ENCODE measurements at places on chromosomes 13 and 19. TPM values are rescaled to one million over a fixed set of nuclear protein-coding genes. Genes with fewer than 3 reads are reported as not detected.
A peak's percentile ranks its signal among the peaks of the same experiment; 100 is the strongest.

- DNase-seq = no peak
Observed at GRCh38 chr19:31113293-31113692, 235.9 kb downstream of the TSHZ3 start.

- DNase-seq = peak; percentile 82
Observed at GRCh38 chr13:51222037-51222685, at the start of gene FAM124A. FAM124A (plus strand) TSS chr13:51222398; CDS start chr13:51222502, 104 bp downstream.

DNA sequence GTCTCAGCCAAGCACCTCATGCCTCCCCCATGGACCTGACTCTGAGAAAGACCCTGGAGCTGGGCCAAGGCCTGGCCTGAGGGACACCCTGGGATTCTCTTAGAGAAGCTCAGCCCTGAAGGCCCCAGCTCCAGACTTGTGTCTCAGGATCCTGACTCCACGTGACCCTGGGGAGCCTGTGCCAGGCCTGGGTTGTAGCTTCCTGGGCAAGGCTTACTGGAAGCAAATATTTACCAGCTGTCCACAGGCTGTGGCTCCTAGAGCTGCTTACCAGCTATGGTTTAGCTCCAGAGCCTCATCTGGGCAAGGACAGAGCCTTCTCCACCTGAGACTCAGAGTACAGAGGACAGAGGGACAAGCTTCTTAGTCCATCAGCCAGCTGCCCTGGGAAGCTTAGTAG, 61.0 kb upstream of the CEACAM8 start:
- no peak for DNase-seq

GRCh38 chr13:99972190-99972731, 694 bp upstream of the ZIC5 start:
- no peak for DNase-seq

GRCh38 chr13:78689011-78689410, 30.1 kb upstream of the OBI1 start:
- no peak for DNase-seq

DNA sequence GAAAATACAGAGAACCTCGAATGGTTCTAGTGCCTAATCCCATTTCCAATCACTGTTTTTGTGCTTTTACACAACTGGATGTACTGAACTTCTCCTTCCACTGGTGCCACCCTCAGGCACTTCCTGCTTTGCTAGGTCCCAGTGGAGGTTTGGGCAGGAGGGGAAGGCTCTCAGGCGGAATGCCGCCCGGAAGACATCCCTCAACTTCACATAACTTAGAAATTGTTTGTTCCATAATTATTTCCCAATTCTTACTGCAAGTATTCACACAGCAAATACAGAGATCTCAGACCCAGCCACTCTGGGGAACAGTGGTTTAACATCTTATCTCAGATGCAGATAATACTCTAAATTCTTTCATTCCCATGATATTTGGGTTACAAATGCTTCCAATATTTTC, 195.7 kb upstream of the IPO5 start:
- DNase-seq = peak; percentile 79

DNA sequence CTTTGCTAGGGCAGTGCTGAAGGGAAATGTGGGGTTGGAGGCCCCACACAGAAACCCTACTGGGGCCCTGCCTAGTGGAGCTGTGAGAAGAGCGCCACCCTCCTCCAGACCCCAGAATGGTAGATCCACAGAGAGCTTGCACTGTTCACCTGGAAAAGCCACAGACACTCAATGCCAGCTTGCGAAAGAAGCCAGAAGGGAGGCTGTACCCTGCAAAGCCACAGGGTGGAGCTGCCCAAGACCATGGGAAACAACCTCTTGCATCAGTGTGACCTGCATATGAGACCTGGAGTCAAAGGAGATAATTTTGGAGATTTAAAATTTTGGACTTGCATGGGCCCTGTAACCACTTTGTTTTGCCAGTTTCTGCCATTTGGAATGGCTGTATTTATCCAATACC, 615.4 kb upstream of the MIR17HG start:
- DNase-seq = no peak

GRCh38 chr13:44300895-44301638, 72.6 kb upstream of the SERP2 start:
- DNase-seq = peak; percentile 28

DNA sequence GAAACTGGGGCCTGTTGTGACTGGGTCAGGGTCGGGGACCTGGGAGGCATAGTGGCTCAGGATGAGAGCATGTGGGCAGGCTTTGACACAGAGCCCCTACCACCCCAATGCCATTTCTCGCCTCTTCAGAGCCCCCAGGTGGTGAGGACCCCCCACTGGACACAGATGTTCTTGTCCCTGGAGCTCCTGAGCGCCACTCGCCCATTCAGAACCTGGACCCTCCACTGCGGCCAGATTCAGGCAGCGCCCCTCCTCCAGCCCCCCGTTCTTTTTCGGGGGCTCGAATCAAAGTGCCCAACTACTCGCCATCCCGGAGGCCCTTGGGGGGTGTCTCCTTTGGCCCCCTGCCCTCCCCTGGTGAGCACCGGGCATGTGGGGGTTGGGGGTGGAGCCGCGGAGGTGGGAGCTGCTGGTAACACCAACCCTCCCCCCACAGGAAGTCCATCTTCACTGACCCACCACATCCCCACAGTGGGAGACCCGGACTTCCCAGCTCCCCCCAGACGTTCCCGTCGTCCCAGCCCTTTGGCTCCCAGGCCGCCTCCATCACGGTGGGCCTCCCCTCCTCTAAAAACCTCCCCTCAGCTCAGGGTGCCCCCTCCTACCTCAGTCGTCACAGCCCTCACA, 10.4 kb downstream of the IGFLR1 start:
- peak; percentile 60 for DNase-seq

- no peak for DNase-seq
Observed at GRCh38 chr19:10961073-10961860, 437 bp downstream of the SMARCA4 start.

GRCh38 chr19:11200931-11201330, 3.6 kb upstream of the KANK2 start:
- DNase-seq = no peak

- no peak for DNase-seq
Observed at GRCh38 chr19:45657520-45658167, 10.4 kb upstream of the GIPR start.

GRCh38 chr19:41376998-41377365, 649 bp downstream of the TMEM91 start:
- no peak for DNase-seq

DNA sequence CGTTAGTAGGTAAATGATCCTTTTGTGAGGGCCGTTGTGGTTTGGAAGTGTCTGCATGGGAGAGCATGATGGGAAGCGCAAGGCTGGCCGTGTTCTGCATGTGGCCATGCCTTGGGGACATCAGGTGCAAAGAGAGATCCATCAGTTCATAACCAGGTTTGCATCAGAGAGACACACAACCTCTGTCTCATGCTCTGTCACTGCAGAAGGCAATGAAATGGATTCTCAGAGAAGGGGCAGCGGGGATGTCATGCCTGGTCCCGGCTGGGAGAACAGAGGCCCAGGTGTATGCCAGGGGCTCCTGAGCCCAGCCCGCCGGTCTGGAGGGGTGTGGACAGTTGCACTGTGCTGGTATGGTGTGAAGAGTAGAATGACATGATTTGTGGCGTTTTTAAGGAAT, 60.2 kb downstream of the GGACT start:
- DNase-seq = no peak

GRCh38 chr19:47156861-47157430, 26.3 kb downstream of the SAE1 start:
- no peak for DNase-seq

GRCh38 chr13:75365724-75366173, 116.2 kb downstream of the TBC1D4 start:
- DNase-seq = no peak

GRCh38 chr19:7678971-7679751, 1.5 kb upstream of the TRAPPC5 start:
- no peak for DNase-seq

DNA sequence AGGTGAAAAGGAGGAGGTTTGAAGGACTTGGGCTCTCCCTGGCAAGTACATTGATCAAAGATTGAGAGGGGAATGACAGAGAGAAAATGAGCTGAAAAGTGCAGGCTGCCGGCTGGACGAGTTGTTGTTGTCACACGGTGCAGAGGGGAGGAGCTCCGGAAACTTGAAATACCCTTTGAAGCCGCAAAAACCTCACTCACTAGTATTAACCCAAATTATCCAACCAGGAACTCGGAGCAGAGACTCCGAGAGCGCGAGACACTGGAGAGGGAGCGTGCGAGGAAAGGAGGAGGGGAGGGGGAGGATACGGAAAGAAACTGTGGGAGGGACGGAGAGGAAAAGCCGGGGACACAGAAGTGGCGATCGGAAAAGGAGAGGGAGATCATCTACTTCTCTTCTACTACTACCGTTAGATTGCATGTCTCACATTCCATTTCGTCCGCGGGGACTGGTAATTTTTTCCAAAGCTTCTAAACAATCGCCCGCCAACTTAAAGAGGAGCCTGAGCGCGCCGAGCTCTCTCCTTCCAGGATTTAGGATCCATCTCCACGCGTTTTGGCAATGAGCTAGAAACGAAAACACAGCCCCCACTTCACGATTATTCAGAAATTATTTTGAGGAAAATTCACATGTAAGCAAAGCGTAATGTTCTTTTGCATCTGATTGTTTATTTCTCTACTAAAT, at the start of gene DACH1:
DACH1 (minus strand) TSS at position 74 of the 684 bp plus-strand sequence.
- peak; percentile 81 for DNase-seq

- DNase-seq = peak; percentile 53
Observed at GRCh38 chr19:4987692-4988370, 18.9 kb downstream of the KDM4B start.

- DNase-seq = peak; percentile 93
Observed at GRCh38 chr19:21474671-21475181, 30.7 kb upstream of the ZNF429 start.

DNA sequence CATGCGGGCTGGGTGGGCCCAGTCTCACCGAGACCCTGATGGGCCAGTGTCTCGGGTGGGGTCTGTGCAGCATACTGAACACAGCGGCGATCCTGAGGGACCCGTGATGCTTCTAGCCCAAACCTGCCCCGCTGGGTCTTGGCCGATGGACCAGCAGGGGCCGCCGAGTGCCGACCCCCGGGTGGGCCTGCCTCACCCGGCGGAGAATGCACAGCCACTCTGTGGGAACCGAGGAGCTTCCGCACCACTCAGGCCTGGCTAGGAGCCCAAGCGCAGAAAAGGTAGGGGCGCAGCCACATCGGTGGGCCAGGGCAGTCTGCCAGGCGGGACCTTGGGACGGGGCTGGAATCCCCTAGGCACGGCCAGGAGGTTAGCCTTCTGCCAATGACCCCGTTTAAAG, 72.6 kb downstream of the TEX26 start:
- no peak for DNase-seq

SGCG gene
- 130 TPM for total RNA-seq

C19orf85 gene
- not detected for total RNA-seq

GGACT gene
- total RNA-seq = 1.6 TPM

CLEC17A gene
- total RNA-seq = not detected

PLPPR3 gene
- not detected for total RNA-seq

ZSCAN4 gene
- total RNA-seq = 0.23 TPM

FPR3 gene
- 7.9 TPM for total RNA-seq

PRTN3 gene
- not detected for total RNA-seq

Measured in right cardiac atrium (tissue), 5 donors.